ENCODE measurements at places on chromosomes 6 and 20.

DNA sequence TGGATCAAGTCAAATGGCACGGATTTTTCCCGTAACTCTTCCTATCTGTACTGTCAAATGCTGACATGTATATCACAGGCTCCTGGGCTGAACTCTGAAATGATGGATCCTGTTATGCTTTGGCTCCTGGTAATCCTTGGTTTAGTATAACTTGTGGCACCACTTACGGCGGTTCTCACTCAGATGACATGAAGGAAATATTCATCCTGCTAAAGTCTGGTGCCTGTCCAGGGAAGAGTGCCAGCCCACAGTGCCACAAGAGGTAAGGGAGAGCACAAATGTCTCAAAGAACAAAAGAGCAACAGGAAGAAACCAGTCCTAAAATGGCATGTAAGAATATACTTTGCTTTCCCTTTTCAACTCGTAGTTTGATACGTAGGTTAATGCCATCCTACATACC, 93.1 kb upstream of the TAB2 start:
- DNase-seq: no peak

- no peak for DNase-seq
Observed at GRCh38 chr20:48801197-48801596, 26.6 kb downstream of the PREX1 start.

GRCh38 chr20:32792316-32792715, 27.4 kb upstream of the MAPRE1 start:
- no peak for DNase-seq

- no peak for DNase-seq
Observed at GRCh38 chr20:38147163-38147562, 17.9 kb downstream of the TGM2 start.

- no peak for DNase-seq
Observed at GRCh38 chr20:44736170-44737021, 9.3 kb upstream of the KCNK15 start.

DNA sequence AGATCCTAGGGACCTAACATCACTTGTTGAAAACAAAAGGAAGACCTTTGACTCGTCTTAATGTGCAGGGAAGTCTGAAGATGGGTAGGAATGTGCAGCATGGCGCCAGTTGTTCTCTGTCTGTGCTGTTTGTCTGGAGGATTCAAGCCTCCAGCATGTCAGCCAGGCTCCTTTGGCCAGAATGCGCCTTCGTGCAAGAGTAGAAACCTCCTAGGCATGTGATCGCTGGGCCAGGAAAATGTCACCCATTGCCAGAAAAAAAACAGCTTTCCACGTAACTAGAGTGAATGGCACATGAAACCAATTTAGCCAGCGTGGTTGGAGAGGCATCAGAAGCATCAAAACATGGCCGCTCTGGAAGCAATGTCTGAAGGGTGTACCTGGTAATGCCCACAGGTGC, 132.7 kb downstream of the EDN1 start:
- no peak for DNase-seq

DNA sequence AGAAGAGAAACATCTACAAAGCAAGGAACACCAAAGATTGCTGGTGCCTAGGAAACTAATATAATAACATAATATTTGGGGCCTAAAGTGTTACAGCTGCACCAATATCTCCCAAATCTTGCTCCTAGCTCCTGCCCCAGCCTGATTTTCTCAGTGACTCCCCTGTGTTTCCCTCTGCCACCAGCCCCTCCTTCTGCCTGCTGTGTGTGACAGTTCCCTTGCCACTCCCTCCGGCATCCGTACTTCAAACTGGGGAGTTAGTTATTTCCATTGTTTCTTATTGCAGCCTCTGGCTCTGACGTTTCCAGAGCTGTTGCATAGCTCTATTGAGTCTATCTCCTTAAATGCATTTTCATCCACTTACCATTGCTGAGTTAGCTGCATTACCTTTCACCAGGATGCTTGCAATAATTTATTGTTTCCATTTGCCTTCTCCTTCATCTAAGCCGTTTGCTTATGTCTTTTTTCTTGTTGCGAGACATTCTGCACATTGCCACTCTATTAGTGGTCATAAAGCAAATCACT, 43.1 kb downstream of the ESR1 start:
- no peak for DNase-seq

DNA sequence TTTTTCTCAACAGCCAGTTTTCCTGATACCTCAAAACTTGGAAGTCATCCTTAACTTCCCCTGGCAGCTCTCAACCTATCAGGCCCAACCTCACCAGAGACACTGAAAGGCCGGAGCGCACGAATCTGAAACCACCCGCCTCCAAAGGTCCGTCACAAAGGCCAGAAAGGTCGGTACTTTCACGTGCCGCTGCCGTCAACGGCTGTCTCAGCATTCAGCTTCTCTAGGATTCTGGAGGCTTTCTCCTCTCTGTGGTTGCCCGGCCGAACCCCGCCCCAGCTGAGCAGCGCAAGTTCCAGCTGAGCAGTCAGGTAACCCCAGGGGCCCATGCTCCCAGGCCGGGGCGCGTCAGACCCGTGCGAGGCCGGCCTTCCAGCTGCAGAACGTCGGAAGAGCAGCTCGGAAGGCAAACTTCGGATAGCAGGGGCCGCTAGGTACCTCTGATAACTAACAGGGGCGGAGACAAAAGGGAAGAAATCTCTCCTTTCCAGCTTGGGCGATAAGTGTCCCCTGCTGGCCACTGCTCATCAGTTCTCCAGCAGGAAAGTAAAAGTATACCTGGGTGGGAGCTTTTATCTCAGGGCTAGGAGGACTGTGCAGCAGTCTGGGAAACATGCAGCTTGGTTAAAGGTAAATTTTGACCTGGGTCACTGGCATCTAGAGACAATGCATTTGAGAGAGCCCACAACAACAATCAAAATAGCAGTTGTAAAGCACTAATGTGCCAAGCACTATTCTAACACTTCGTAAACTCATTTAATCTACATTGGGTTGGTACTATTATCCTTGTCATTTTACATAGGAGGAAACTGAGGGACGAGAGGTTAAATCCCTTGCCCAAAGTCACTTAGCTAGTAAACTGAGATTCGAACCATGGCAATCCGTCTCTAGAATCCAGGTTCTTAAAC, 16.1 kb downstream of the ZSCAN12 start:
- DNase-seq: no peak

DNA sequence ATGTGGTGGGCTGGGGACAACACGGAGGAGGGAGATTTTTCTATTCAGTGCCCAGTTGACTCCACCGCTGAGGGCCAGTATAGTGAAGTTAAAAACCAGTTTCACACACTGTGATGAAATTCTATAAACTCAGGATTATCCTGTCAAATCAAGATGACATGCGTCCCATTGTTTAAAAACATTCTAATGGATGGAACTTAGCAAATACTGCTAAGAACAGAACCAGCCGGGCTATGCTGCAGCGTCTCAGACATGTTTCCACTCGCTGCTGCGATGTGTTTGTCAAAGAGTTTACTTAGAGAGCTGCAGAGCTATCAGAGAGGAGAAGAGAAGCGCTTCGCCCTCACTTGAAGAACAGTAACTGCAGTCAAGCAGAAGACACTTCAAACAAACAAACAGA, 212.6 kb upstream of the FOXQ1 start:
- DNase-seq: no peak

DNA sequence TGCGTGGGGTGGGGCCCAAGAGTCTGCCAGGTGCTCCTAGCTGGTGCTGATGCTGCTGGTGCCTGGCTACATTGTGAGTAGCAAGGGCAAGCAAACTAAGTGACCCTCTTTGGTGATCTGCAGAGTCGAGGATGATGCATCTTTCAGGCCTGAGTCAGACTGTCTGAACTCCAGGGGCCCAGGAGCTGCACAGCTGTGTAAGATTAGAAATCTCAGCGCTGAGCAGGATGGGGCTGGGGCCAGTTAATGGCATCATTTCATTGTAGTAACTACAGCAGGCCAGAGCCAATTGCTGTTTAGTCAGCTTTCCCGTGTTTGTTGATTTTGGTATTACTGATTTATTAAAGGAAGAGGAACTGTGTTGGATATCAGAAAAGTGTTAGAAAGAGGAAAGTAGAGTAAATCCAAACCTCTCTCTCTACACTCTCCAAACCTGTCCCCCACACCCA, 365.2 kb downstream of the PAX1 start:
- no peak for DNase-seq

- no peak for DNase-seq
Observed at GRCh38 chr6:88860310-88860709, 103.1 kb downstream of the RNGTT start.

- no peak for DNase-seq
Observed at GRCh38 chr6:74368746-74369145, 672.7 kb downstream of the CD109 start.

DNA sequence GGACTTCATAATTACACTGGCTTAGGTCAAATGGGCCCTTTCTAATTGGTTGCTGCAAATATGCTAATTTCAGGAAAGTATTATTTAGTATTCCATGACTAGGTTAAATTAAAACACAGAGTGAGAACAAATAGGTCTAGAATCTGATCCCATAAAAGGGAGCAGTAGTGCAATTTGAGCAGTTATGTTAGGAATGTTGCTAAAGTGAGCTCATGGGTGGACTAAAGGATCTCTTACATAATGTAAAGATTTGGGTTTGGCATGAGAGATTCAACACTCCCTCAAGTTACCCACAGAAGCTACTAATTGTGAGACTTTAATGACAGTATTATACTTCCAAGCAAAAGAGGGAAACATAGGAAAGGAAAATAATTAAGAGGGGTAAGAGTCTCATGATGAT, 109.1 kb downstream of the C6orf58 start:
- DNase-seq: no peak
